Fibroblast of gingiva (primary cell): ENCODE measurements at places on chromosomes 7 and 10.

DNA sequence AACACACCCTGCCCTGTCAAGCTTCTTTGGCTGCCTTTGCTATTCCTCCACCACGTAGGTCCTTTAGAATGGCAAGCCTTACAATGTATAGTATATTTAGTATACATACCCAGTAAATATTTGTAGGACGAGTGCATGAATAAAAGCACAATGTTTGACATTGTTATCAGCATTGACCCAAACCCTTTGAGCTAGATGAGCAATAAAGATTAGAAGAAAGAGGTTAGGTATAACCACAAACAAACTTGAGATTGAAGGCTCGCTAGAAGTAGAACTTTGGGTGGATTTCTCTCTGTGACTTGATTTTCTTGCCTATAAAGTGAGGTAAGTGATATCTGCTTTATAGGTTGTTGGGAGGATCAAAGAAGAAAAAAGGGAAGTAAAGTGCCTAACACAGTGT is 561.0 kb upstream of the GALNT17 start:
- DNase-seq: no peak

DNA sequence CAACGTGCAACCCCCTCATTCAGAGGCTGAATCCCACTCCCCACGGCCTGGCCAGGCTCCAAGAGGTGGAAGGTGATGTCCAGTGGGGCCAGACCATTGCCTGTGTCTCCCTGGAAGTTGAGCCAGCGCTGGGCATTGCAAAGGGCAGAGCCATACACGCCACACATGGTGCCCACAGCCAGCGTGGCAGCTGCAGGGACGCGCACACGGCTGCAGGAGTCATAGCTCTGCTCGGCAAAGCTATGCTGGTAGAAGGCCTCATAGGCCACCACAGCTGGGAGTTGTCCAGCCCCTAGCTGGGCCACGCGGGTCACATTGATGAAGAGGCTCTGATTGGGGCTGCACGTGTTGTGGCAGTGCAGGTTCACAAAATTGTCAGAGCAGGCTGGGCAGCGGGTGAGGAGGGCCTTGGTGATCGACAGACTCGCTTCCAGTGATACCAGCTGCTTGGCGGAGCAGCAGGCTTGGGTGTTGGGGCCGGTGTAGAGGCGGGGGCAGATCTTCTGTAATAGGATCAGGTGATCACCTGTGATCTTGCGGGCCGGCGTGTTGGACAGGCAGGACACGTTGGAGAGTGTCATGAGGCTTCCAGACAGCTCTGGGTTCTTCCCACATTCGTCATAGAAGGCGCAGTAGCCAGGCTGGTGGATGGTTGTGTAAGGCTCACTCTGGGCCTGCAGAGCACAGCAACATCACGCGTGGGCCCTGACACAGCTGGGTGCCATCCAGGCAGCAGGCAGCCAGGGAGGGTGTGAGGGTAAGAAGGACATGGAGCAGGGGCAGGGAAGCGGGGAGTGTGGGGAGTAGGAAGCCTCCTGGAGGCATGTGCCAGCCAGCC is 1.2 kb downstream of the NPC1L1 start:
- DNase-seq: no peak

DNA sequence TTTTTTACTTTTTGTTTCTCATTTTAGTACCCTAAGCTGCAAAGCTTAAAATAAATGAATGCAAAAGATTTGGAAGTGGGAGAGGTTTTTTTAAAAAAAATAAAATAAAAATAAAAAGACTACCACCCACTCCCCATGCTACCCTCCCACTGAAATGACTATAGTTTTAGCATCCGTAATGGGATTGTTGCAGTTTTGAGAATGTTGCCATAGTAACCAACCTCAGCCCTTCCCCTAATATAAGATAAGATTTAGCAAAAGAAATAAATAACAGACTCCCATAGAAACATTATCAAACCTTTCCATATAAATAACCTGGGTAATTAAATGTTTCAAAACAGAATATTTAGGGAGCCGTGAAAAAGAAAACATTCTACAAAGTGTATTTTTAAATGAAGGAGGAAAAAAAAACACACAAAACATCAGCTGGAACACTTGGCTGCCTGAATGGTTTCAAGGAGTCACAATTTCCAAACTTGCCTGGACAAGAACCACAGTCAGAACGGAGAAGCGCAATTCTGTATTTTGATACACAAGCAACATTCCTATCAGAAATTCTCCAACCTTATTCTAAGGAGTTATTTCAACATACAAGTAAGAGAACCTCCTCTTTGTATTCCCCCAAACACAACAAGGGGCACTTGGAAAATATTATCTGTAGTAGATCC is 57.4 kb downstream of the DGKI start:
- peak; percentile 37 for DNase-seq

DNA sequence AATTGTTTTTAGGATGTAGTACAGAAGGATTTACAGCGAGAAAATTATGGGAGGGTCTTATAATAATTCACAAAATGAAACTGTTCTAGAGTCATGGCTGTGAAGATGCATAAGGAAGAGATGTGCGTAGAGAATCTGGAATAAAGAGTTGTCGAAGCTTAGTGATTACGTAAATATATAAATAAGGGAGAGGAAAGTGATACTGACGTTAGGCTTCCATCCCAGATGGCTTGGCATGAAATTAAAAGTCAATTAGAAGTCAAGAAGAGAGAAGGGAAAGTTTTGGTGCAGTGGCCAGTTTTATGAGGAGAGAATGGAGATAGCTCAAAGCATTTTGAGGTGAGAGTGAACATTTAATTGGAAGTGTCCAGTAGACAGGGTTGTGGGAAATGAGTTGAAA is 85.5 kb downstream of the LCOR start:
- DNase-seq: no peak

GRCh38 chr10:25532213-25532612 is 357.4 kb downstream of the GPR158 start:
- DNase-seq: no peak

DNA sequence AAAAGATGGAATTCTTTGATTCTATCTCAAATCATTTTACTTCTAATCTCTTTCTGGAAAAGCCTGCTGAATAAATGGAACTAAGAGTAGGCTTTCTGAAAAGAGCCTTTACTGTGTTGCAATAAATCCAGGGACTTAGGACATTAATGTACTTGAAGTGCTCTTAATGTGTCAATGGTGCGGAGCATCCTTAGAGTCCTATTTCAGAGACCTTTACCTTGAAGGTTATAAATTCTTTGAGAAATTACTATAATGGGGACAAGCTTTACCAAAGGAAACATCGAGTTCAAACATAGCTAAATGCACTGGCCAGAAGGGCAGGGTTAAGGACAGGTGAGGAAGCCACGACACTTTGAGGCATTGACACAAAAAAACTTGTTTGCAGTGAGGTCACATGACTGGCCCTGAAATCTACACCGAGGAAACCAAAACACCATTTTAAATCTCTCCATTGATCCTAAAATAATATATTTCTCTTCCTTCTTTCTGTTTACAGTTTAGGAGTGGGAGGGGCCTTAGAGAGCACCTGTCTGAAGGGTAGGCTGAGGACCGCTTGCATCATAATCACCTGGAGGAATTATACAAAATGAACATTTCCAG is 48.1 kb upstream of the EXOC6 start:
- no peak for DNase-seq

- DNase-seq: no peak
Measured at GRCh38 chr7:20793248-20793647, 6.6 kb upstream of the SP8 start.

DNA sequence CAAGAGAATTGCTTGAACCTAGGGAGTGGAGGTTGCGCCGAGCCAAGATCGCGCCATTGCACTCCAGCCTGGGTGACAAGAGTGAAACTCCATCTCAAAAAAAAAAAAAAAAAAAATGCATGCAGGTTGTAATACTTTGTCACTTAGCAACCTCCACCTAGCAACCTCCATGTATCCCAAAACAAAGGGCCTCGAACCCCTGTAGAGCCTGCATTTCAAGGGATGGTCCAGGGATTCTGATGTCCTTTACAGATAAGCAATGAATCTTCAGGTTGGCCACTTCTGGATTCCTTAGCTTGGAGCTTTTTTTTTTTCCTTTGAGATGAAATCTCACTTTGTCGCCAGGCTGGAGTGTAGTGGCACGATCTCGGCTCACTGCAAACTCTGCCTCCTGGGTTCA is 1211.0 kb downstream of the TYW1 start:
- no peak for DNase-seq
